ENCODE measurements at places on chromosomes 2 and 18.

- DNase-seq: no peak
These were observed 7.6 kb downstream of the POU3F3 start for GRCh38 chr2:104861351-104862057.

DNA sequence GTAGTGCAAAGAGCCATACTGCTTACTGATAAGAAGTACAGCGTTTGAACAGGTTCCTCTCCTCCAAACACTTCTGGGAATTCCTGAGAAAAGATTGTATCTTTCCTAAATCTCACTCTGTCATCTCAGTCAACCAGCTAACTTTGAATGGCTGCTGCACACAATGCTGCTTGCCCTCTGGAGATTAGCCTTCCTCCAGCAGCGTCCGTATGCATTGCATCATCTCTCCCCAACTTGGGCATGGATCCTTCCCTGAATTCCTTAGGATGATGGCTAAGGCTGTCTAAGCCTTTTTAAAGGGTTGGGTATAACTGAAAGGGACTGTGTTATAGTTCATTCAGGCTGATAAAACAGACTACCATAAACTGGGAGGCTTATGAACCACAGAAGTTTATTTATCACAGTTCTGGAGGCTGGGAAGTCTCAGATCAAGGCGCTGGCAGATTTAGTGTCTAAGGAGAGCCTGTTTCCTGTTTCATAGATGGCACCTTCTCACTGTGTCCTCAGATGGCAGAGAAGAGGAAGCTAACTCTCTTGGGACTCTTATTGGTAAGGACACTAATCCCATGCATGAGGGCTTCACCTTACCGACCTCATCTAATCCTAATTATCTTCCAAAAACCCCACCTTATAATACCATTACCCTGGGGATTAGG lies 105.3 kb downstream of the PAX3 start:
- no peak for DNase-seq

- DNase-seq: peak; percentile 7
These were observed 51.8 kb downstream of the MTHFD2 start for GRCh38 chr2:74250189-74250631.

DNA sequence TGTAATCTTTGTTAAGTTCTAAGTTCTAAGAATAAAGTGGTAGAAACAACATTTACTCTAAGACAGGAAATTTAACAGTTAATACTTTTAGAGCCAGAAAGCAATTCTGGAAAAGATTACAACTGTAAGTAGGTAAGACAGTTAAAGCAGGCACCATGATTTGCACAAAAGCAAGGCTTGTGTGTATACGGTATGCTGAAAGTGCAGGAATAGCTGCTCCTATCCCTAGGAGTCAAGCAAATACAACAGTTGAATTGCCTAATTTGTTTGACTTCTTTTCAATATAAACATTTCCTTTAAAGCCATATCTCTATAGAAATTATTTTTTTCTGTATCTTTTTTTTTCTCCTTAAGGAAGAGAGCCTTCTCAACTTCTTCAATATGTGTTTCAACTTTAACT lies 116.4 kb downstream of the KCNJ3 start:
- peak; percentile 17 for DNase-seq

DNA sequence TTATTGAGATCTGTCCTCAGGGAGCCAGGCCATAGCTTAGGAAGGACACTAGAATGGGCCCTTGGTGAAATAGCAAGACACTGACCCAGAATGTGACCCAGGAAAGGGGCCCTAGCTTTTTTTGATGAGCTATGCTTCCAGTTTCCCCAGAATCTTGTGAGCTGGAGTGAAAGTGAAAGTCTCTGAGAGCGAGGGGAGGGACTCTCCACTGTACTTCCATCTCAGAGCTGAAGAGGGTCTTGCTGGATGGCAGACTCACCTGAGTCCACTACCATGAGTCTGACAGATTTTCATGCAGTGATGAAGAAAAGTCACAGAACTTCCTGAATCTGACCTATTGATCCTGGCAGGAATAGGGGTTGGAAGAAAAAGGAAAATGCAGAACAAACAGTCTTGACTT lies 3.1 kb downstream of the ARHGAP25 start:
- no peak for DNase-seq

DNA sequence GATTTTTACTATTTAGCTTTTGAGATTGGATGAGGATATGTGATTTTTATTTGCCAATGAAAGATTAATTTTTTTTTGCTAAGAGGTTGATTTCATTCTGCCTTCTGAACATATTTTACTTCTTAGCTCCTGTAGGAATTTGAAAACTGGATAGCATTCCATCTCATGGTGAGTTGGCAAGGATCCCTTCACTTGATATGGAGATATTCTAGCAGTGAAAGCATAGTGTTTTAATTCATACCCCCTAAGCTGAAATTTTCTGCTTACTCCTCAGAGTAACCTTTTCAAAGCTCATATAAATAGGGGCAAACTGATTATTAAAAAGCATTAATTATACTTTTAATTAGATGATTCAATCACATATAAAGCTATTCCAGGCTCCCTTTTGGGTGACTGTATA lies 61.0 kb upstream of the KCNJ3 start:
- no peak for DNase-seq

- DNase-seq: no peak
These were observed 142.9 kb downstream of the BCL11A start for GRCh38 chr2:60410456-60411146.

DNA sequence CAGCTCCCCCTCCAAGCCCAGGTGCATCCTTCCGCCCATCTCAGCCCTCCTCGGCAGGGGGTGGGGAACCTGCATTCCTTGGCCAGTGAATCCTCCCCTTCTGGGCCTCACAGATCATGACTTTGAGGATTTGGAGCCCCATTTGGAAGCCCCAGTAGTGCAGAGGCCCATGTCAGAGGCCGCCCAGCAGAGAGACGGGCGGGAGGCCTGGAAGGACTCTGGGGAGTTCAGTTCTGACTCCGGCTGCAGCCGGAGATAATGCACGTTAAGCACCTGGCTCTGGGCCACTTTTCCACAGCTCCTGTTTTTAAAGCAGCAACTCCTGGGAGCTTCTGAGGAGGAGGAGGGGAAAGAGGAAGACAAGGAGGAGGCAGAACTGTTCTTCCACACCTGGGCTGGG lies 14.9 kb downstream of the ATOH8 start:
- no peak for DNase-seq

DNA sequence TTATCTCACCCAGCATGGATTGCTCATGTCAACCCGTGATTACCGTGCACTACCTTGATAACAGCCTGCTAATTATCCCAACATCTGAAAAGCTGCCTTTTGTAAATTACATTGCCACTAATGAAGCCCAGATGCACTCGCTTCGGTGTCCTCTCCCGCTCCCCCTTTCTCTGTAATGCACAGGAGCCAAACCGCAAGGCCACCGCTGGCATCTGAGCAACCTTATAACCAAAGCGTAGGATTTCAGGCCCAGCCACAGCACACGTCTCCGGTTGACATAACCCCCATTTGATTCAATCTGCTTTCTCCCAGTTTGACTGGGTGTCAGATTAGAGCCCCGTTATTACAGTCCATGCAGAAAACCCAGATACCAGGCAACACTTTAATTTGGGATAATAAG lies 341.2 kb downstream of the ALK start:
- DNase-seq: no peak

GRCh38 chr2:3466482-3466863 lies 52.9 kb downstream of the ADI1 start:
- DNase-seq: no peak

DNA sequence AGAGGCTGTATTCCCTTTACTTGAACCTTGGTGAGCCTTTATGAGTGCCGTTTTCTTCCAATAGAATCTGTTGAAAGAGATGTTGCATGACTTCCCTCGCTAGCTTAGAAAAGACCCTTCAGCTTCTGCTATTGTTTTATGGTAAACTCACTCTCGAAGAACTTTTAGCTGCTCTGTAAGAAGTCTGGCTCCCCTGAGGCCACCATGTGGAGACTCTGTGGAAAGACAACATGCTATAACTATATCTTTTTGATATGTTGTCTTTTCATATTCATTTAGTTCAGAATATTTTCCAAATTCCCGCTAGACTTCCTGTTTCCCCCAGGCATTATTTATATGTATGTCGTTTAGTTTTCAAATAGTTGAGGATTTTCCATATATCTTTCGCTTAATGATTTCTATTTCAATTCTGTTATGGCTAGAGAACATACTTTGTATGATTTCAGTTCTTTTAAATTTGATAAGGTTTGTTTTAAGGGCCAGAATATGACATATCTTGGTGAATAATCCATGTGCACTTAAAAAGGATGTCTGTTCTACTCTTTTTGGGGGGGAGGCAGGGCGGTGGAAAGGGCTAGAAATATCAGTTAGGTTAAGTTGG lies 64.1 kb downstream of the PTPN4 start:
- DNase-seq: no peak

GRCh38 chr18:13555192-13555591 lies 171.2 kb downstream of the FAM210A start:
- no peak for DNase-seq

DNA sequence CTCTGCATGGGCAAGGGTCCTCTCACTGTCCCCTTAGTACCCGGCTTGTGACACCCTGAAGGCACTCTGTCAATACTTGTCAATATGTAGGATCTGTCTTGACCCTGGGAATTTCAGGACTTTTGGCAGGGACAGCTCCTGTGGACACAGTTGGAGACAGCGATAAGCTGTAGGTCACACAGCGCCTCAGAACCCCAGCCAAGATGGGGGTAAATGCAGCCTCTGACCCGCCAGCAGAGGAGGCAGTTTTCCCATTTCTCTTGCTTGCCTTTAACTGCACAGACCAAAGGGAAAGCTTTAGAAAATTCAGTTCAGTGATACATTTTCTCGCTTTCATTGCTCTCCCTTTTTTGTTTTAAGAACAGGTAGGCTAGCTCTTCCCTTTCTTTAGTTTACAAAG lies 54.8 kb upstream of the KLHL29 start:
- DNase-seq: no peak

DNA sequence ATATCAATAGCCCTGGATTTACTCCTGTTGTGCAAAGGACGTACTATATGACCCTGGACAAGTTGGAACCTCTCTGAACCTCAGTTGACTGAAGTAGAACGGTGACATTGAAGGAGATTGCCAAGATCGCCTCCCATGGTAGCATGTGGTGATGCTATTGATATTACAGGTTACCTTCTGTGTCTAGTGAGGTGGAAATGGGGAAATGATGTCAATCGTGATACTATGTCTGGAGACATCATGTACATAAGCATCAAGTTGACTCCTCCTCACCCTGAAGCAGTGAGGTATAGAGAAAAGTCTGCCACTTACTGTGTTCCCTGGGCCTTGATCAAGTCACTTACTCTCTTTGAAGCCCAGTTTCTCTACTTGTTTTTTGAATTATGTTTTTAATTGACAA lies 93.9 kb downstream of the KLF7 start:
- DNase-seq: no peak

DNA sequence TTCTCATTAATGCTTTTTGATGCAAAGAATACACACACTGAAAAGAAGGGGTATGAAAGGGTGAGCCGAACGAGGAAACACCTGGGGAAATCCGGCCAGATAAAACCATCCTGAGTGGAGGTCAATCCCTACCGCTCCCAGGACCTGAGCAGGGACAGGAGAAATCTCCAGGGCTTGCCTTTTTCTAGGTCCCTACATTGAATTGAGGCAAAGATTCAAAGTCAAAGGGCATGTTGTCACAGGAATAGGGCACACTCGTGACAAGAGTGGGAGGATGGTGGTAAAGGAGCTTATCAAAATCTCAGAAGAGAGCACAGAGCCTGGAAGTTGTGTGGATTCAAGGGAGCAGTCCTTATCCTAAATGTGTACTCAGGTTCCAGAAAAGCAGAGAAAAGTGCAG lies 61.2 kb upstream of the ACKR3 start:
- no peak for DNase-seq

- DNase-seq: no peak
These were observed 1.8 kb upstream of the NMI start for GRCh38 chr2:151291224-151291623.

GRCh38 chr18:47953471-47953931 lies 23.0 kb upstream of the SMAD2 start:
- no peak for DNase-seq

DNA sequence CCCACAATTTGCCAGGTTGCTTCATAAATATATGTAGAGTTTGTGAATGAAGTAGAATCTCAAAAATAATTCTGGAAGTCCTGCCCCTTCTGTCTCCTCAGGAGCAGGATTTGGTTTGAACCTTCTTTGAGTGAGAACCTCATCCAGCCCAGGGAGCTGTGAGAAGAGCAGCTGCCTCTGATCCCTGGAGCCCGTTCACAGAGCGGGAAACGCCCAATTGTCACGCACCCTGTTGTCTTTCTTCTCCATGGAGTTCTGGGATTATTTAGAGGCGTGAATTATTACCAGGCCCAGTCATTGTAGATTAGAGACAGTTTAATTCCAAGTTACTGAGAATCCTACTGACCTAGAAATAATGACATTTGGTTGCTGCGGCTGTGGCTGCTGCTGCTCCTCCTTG lies 66.1 kb downstream of the TPO start:
- no peak for DNase-seq

GRCh38 chr2:10392951-10393639 lies 55.0 kb downstream of the ODC1 start:
- DNase-seq: no peak
